ENCODE measurements at places on chromosomes 2 and 18. TPM values are rescaled to one million over a fixed set of nuclear protein-coding genes. Genes with fewer than 3 reads are reported as not detected.

The KCNG2 gene
- polyA plus RNA-seq, result 0.05 TPM

The GPR45 gene
- polyA plus RNA-seq, result not detected

The GATA6 gene
- polyA plus RNA-seq, result 30.5 TPM

The ZNF142 gene
- 4.3 TPM for polyA plus RNA-seq

The HOXD1 gene
- 0.45 TPM for polyA plus RNA-seq

The QPCT gene
- polyA plus RNA-seq, result 3.3 TPM

The AFTPH gene
- 15.9 TPM for polyA plus RNA-seq

The ONECUT2 gene
- under 0.01 TPM for polyA plus RNA-seq

The FOXI3 gene
- not detected for polyA plus RNA-seq

The CIB4 gene
- 0.16 TPM for polyA plus RNA-seq

The FMNL2 gene
- polyA plus RNA-seq, result 41.3 TPM

The LYPD6B gene
- not detected for polyA plus RNA-seq

The RIT2 gene
- not detected for polyA plus RNA-seq

The HOXD11 gene
- 0.05 TPM for polyA plus RNA-seq

The CNGA3 gene
- polyA plus RNA-seq, result 0.01 TPM

The COLEC11 gene
- polyA plus RNA-seq, result 19.6 TPM

The ANKRD30BL gene
- polyA plus RNA-seq, result not detected

The SERPINB10 gene
- 0.27 TPM for polyA plus RNA-seq

The PTPN4 gene
- polyA plus RNA-seq, result 7.5 TPM

The RAX gene
- not detected for polyA plus RNA-seq

The INO80C gene
- 9.3 TPM for polyA plus RNA-seq

The TUBB8B gene
- not detected for polyA plus RNA-seq

The FAHD2A gene
- 26.7 TPM for polyA plus RNA-seq

The INHA gene
- 0.33 TPM for polyA plus RNA-seq

The IL18R1 gene
- 5.9 TPM for polyA plus RNA-seq

The GREB1 gene
- polyA plus RNA-seq, result 1.1 TPM

The UGT1A10 gene
- polyA plus RNA-seq, result 0.59 TPM

The HOXD13 gene
- polyA plus RNA-seq, result not detected

The CRYGC gene
- polyA plus RNA-seq, result not detected

The ARHGEF4 gene
- polyA plus RNA-seq, result 8.9 TPM

The OXER1 gene
- polyA plus RNA-seq, result 0.34 TPM

The ANKRD29 gene
- 14.4 TPM for polyA plus RNA-seq

The DUSP19 gene
- polyA plus RNA-seq, result 0.79 TPM

The SERPINB12 gene
- not detected for polyA plus RNA-seq

Measured in adipose tissue (tissue), 3 donors.